ENCODE measurements at places on chromosomes 16 and 17.
A peak's percentile ranks its signal among the peaks of the same experiment; 100 is the strongest.

DNA sequence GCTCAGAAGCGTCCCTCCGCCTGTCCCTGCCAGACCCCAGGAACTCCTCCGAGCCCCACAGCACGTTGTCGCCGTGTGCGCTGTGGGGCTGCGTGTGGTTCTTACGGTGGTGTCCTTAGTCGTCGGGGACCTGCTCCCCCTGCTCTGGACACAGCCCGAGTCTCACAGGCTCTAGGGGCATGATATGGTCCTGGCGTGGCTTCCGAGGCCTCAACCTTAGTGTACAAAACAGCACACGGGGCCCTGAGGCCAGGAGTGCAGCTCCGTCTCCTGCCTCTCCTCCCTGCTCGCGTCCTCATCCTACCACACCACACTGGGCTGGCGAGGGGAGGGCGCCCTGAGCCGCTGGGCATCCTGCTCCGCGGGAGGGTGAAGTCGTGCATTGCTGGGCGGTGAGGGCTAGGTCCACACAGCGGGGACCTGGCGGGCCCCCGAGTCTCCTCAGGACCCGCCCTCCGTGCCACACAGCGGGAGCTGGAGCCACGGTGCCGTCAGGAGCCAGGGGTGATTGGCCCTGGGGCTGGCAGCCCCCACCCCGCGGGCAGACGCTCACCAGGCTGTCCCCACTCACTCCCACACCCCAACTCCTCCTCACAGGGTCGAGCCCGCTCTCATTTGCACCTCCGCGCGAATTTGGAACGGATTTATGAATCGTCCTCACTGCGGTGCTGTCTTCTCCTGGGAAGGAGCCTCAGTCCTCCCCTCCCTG, 1.2 kb upstream of the MAFG start:
- DNase-seq = no peak

GRCh38 chr17:82616021-82616711, 32.1 kb downstream of the WDR45B start:
- no peak for DNase-seq

GRCh38 chr17:46171939-46172338, 21.3 kb downstream of the KANSL1 start:
- DNase-seq = no peak

DNA sequence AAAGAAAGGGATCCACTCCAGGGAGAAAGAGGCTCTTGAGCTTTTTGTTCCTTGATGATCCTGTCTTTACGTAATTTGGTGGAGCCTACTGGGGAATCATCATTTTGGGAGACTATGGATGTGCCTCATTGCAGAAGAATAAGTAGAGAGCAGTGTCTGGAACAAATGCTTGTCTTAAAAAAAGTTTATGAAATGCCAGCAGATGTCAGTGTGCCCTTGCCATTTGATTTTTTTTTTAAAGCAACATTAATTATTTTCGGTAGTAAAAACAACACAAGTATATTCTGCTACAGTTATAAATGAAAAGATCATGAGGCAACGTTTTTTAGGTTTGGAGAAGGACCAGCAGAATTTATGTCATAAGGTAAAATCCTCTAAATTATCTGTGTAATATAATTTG, 934.8 kb upstream of the EEF2KMT start:
- no peak for DNase-seq

DNA sequence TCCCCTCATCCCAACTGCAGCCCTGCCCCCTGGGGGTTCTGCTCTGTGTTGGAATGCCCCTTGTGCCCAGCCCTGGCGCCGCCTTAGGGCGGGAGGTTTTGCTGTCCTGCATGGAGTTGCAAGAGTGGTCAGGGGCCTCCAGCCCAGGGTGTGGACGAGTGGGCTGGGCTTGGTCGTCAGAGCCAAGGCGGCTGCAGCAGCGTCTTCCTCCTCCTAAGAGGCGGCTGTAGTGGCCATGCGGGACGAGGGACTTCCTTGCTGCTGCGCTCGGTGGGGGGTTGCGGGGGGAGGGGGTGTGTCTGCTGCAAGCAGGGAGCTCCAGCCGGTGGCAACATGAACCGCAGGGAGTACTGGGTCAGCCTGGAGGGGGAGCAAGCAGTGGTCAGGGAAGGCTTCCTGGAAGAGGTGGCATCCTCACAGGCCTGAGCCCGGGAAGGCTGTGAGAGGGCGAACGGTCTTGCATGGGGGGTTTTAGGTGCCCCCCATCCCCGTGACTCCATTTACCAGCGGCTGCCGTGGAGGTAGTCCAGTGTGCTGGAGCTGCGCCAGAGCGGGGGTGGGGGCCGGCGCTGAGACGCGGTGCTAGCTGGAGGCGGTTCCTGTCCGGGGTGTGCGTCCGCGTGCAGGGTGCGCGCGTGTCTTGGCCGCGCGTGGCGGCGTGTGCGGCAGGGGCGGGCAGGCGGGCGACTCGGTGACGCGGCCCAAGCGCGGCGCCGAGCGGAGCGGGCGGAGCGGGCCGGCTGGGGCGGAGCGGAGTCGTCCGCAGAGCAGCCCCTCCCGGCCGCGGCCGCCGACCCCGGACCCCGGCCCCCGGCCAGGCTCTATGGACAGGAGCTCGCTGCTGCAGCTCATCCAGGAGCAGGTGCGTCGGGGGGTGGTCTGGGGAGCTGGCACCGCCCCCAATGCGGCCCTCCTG, at the start of gene RHBDL1:
RHBDL1 (plus strand) TSS at position 704 of the 916 bp plus-strand sequence; CDS start at position 824, 120 bp downstream.
- peak; percentile 38 for DNase-seq

- no peak for DNase-seq
Measured at GRCh38 chr17:67520252-67520906, 143.3 kb downstream of the PITPNC1 start.

GRCh38 chr17:53353919-53354351, 468.8 kb upstream of the KIF2B start:
- DNase-seq = no peak

- no peak for DNase-seq
Measured at GRCh38 chr17:30477774-30478115, 537 bp downstream of the GOSR1 start.

- no peak for DNase-seq
Measured at GRCh38 chr17:77608431-77608830, 350.1 kb upstream of the TNRC6C start.

DNA sequence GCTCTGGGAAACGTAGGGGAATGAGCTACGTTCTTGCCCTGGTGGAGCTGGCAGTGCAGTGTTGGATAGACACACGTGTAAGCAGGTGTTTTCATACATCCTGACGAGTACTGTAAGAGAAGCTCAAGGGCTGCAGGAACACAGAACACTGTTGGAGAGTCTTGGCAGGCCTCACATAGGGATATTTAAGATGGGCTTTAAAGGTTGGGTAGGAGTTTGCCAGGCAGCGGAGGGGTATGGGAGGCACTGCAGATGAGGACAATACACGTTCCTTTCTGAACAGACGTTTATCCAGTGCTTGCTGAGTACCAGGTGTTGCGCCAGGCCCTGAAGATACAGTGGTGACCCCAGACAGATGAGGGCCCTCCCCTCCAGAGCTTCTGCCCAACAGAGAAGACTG, 6.3 kb downstream of the KDM8 start:
- DNase-seq = no peak

Data from head of caudate nucleus (tissue), 42 donors.